GM04504 (cell line): ENCODE measurements at places on chromosomes 5 and 9.

- DNase-seq, result no peak
Measured at GRCh38 chr5:17893026-17893635, 258.9 kb downstream of the TAF11L14 start.

DNA sequence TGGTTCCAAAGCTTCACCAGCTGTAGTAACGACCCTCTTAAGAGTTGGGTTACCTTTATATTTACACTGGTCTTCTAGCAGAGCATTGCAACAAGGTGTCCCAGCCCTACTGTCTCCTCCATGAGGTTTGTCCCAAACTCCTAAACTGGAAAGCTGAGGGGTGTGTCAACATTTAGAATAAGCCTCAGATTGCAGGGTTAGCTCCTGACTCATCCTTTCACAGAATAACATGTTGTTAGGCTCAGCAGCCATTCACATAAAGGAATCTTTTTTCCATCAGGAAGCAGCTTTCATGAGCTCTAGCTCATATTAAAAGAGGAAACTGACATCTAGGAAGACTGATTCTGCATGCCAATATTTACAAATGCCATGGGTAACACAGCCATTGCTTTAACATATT lies 238.7 kb downstream of the EFNA5 start:
- DNase-seq, result peak; percentile 19

DNA sequence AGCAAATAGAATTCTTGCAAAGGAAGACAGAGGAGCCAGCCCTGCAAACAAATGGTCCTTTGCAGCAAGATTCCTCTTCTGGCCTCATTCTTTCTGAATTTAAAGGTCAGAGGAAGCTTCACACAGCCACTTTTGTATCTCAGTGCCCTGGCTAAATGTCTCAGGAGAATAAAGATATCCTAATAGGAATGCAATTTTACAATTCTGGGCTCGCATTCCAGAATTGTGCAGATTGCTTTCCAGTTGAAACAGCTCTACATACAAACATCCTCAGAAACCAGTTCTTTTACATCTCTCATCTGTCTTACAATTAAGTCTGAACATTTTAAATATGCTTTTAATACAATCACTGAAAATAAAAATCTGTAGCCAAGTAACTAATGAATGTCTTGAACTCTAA lies 14.6 kb upstream of the ACOT12 start:
- DNase-seq, result no peak

DNA sequence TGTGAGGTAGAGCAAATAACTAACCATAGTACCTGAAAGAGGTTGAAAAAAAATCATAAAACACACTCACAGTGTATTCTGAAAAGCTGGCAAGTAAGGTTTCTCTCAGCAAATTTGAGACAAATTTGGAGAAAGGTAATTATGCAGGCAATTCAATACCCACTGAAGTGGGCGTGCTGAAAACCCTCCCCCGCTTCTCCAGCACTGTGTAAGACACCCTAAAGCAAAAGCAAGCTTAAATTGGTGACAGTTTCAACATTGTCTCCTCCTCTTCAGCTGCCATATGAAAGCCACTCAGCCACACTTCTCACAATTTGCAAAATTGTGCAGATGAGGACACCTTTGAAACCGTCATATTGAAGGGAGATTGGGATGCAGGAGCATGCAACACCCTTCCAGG lies 322.3 kb upstream of the CDH6 start:
- DNase-seq, result no peak

DNA sequence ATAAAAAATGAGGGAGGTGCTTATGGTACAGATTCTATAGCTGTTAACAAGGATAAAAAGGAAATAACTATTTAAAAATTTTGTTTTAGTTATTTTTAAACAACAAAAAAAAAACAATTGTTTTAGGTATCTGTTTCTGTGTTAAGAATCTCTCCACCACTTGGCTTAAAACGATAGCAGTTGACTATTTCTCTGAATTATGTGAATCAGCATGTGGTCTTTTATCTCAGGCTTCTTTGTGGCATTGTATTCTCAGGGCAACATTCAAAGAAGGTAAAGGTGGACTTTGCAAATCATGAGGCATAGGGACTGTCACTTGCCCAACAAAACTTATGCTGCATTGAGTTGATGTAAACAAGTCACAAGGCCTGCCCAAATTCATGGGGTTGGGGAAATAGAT lies 55.2 kb downstream of the ERBIN start:
- DNase-seq, result no peak

- DNase-seq, result peak; percentile 44
Measured at GRCh38 chr5:74630453-74631066, 10.0 kb downstream of the ENC1 start.

GRCh38 chr9:112041536-112042243 lies 133.4 kb downstream of the SUSD1 start:
- DNase-seq, result peak; percentile 99
